ENCODE measurements at places on chromosomes 2 and 18.

- DNase-seq, result no peak
Observed at GRCh38 chr2:85310330-85310729, 17.5 kb downstream of the TGOLN2 start.

DNA sequence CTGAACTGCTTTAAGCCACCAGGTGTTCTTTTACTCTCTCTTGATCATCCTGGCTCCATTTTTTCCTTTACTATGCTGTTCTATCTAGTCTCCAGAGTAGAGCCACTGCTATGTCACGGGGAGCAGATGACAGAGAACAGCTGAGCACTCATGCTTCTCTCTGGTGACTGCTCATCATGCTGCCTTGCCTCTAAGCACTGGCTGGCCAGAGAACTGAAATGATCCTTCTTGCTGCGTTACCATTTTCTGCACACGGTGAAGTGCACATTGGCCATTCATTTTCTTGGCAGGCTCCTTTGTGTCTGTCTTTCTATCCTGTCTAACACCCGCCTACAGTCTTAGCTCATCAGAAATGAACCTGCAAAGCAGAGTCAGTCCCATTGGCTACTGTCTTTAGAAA is 86.0 kb downstream of the KCTD1 start:
- DNase-seq, result no peak

DNA sequence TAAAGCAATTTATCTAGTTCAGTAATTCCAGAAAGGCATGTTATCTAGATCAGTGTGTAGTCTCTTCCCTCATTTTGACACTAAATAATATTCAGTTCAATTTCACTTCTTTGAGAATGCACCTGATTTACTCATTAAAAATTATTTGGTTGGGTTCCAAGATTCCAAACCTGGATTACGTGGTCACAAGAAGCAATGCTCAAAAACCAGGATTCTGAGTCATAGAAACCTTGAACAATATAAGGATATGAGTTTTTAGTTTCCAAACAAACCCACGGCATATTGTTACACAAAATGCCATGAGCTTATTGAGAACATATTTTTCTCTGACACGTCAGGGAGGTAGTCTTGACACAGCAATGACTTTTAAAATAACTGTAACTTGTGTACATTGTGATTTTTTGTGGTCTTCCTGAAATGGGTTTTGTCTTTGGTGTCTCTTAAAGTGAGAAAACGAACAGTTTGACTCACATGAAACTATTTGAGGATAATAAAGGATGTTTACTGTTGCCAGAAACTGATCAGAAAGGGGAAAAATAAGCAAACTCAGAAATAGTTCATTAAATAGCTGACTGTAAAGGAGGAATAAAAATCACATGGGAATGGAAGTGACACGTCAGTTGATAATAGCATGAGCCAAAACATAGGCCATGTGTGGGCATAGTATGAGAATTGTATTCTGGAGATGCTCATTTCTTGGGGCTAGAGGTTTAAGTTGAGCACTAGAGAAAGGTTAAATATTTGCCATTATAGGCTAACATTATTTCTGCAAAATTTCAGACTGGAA is 617.7 kb upstream of the CDH2 start:
- no peak for DNase-seq

- DNase-seq, result no peak
Observed at GRCh38 chr2:17851731-17852585, 26.5 kb upstream of the KCNS3 start.

- DNase-seq, result no peak
Observed at GRCh38 chr2:10469301-10469700, 21.2 kb upstream of the ODC1 start.

DNA sequence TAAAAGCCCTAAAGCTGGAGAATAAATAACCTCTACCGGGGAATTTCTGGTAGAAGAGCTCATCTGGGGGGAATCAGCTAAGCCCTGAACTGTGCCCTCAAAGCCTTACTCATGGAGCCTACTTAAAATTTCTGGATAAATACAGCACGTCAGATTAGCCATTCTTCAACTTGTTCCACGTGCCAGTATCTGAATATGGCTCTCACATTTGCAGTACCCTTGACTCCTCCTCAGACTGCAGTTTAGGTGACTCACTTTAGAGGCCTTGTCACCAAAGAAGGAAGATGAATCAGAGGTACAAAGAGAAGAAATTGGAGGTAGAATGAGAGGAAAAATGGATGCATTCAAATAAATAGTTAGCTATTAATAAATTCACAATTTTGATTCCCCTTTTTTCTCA is 34.6 kb upstream of the POTEC start:
- DNase-seq, result no peak

Measured in activated CD8-positive, alpha-beta memory T cell treated with anti-CD3 and anti-CD28 coated beads for 1 hour (primary cell).